Hepatic stellate cell (primary cell): ENCODE measurements at places on chromosomes 4 and X.

- no peak for DNase-seq
Observed at GRCh38 chr4:16289897-16290554, 63.8 kb upstream of the TAPT1 start.

DNA sequence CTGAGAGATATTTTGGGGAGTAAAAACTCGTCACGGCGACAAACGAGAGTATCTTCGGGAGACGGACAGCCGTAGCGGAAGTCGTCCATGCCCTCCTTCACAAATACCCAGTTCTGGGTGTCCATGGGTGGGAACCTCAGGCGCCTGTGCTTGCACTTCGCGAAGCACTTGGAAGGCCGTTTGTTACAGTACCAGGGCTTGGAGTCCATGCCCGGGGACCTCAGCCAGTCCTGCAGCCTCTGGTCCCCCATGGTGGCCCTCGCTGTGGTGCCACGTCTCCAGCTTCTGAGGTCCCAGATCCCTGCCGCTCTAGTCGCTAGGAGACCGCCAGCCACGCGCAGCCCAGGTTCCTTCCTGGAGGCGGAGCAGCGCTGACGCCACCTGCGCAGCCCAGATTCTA, at the start of gene FAM47A:
Gene FAM47A (minus strand): TSS at position 287 of the 400 bp plus-strand sequence. CDS start 36 bp downstream, at position 251.
- DNase-seq, result no peak

- peak; percentile 38 for DNase-seq
Observed at GRCh38 chr4:118981171-118981838, 92.7 kb downstream of the SYNPO2 start.

DNA sequence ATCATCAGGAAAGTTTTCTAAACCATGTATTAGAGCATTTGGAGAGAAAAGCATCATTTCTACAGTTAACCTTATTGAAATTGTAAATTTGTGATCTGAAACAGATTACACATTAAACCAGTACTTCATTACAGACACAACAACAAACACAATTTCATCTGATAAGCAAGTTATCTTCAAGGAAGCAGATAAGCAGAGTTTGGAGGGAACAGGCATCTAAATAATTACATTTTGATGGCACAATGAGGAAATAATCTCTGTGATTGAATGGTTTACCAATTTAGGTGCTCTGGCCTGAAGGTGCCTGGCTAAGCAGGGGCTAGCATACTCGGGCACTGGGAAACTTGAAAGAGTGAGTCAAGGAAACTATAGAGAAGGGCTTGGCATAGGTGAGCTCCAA, 619.8 kb downstream of the PACRGL start:
- no peak for DNase-seq

DNA sequence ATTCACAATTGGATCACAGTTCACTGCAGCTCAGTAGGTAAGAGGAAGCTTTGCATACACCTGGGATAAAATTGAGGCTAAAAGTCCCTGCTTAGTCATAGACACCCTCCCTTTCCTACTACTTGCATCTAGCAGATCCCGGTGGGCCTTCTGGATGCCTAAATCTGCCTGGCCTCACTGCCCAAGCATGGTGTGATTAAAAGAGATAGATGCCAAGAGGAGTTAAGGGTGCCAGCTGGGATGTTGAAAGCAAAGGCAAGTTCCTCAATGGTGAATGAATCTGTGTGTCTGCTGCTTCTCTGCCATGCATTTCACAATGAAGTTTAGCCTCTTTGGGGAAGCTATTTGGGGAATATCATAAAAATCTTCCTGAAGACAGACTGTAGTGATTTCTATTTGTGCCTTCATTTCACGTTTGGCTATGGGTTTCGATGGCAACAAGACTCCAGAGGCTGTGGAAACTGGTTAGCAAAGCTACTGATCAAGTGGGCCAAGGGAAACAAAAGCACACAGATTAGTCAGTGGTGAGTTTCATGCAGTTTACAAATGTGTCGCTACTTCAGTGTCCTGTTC, 534.0 kb downstream of the ANKRD50 start:
- DNase-seq, result no peak

GRCh38 chrX:48918643-48919340, at the start of gene PIM2:
PIM2 (minus strand) TSS chrX:48919024; CDS start chrX:48918834, 190 bp downstream.
- DNase-seq, result peak; percentile 73

DNA sequence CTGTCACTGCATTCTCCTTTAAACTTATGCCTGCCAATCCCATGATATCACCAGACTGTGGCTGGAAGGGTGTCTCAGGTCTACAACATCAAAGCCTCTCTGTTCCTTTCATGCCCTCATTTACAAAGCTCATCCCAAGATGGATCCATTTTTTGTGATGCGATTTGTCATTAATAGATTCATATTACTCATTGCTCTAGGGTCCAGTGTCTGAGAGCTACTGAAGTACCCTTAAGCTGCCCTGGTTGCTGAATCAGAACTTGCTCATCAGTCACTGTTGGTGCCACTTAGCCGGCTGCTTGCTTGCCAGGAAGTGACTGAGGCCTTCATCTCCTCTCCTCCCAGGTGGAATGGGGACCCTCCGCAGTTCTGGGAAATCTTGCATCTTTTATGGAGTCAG, 395.5 kb upstream of the BOD1L1 start:
- DNase-seq, result no peak

- DNase-seq, result no peak
Observed at GRCh38 chr4:147772056-147772455, 40.2 kb downstream of the ARHGAP10 start.

DNA sequence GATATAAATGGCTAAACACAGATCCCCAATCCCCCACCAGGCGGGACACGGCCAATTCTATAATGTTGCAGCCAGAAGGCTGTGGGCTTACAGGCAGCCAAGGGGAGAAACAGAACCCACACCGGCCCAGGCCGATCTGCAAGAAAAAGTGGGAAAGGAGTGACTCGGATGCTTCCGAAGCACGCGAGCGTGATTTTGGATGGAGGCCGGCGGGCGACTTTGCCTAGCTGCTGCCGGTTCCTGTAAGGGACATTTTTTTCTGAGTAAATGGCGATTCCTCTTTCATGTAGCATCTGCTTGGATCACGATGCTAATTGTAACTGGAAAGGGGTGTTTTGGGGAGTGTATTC, 470.2 kb downstream of the PCDH19 start:
- no peak for DNase-seq

GRCh38 chrX:23726191-23726590, 16.9 kb downstream of the ACOT9 start:
- no peak for DNase-seq

DNA sequence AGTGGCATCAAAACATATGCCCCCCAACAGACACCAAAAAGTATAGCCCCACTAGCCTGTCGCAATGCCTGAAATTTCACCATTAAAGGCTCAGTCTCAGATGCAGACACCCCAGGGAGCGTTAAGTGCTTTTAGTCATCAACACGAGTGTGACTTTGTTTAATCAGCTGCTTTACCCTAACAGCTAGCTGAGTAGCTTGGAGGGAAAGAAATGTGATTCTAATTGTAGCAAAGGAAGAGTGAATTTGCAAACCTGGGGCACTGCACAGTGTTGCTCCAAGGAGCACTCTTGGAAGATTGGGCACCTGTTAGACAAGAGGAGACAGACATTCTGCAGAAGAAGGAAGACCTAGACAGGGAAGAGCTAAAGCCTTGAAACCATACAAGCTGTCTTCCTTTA, 145.1 kb downstream of the BEND2 start:
- DNase-seq, result no peak

GRCh38 chrX:62839596-62839995, 511.5 kb downstream of the SPIN4 start:
- no peak for DNase-seq

- no peak for DNase-seq
Observed at GRCh38 chr4:141705747-141706377, 69.5 kb downstream of the IL15 start.

GRCh38 chr4:57136281-57136680, 26.1 kb upstream of the IGFBP7 start:
- no peak for DNase-seq

DNA sequence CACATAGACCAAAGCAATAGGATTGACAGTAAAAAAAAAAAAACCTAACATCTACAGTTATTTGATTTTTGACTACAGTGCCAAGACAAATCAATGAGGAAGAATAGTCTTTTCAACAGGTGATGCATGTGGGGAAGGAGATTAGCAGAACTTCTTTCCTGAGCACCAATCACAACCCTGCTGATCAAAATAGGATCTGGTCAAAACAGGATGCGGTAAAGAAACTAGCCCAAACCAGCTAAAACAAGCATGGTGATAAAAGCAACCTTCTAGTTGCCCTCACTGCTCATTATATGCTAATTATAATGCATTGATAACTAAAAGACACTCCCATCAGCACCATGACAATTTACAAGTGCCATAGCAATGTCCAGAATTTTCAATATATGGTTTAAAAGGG, 667.5 kb downstream of the GRXCR1 start:
- no peak for DNase-seq

DNA sequence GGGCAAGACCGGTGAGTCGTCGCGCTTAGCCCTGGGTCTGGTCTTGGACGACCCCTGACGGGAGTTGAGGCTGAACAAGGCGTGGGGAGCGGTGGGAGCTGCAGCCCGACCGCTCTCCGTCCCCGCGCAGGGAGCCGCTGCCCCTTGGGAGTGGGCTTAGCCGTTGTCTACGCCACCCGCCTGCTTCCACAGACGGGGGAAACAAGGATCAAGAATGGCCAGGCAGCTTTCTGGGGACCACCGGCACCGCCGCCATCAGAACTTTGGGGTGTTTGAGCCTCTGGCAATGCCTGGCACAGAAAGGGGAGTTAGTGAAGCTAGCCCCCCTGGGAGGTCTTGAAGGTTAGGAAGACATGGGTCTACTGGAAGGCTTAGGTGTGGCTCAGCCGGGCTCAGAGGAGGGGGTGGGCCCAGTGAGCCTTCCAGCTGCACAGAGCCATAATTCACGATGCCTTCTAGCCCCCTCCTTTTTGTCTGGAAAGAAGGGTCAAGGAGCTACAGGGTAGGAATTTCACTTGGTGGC, 583 bp downstream of the RASL11B start:
- no peak for DNase-seq

DNA sequence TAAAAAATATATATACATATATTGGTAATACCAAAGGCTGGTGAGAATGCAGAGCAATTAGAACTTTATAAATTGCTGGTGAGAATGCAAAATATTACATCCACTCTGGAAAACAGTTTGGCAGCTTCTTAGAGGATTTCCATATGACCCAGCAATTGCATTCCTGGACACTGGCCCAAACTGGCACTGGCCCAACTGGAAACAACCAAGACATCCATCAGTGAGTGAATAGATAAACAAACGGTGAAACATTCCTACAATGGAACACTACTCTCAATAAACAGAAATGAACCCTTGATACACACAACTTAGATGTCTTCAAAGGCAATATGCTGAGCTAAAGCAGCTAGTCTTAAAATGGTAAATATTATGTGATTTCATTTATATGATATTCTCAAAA, 524.2 kb downstream of the IQCM start:
- DNase-seq, result no peak

DNA sequence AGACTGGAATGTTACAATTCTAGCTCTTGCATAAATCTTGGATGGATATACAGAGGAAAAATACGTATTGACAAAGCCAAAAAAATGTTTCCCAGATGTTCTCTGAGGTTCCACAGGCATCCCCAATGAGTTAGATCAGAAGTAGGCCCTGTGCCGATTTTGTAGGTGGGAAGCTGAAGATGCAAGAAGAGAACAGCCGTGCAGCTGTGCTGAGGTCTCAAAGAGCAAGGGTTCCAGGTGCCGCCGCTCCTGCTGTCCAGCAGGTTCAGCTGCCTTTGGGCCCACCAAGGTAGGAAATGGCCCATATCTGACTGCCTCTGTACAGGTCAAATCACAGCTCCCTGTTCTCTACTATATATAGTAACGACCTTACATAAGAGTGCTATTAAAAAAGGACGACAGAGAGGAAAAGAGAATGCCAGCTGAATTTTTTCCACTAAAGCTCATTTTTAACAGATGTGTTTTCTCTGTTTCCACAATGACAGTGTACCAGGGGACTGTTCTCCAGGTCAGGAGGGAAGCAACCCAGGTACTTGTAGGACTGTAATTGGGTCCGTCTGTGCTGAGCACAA, 155.6 kb downstream of the CBR4 start:
- no peak for DNase-seq

DNA sequence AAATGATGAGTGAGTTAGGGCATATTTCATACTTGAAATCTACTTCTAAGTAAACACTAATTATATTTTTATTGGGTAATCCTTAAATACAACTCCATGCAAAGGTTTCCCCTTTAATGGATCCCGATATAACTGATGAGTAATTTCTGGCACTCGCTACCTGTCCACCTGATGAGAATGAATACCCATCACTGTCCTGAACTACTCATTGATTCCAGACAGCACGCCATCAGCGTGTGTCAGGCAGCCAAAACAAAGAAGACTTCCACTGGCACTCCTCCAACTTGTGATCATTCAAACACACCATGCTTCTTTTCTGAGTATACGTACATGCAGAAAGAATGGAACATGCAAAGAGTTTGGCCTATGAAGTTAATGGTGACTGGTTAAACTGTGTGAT, 69.4 kb downstream of the HCCS start:
- DNase-seq, result no peak

GRCh38 chr4:46909078-46909477, at the start of gene COX7B2:
COX7B2 (minus strand) TSS chr4:46909245; CDS start chr4:46735192, 174,053 bp downstream.
- no peak for DNase-seq

DNA sequence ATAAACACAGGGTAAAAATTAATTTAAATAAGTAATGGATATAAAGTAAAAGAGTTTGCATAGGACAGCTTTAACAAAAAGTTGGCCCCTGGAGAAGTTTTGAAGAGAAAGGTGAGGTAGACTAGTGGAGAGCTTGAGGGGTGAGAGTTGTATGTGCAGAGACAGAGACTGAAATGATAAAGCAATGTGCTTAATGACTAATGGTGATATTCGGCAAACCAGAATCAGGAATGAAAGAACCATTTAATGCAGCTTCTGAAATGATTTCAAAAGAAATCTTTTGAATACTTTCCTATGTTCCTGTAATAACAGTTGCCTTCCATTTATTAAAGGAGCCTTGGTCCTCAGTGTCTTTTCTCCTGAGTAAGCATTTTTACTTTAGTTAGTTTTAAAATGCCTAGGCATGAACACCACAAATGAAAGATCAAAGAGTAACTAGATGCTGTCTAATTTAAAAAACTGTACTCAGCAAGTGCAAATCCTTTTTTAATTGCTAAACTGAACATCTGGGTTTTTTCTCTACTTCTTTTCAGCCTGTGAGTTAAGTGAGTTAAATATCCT, 28.5 kb downstream of the CAMK2D start:
- DNase-seq, result no peak

GRCh38 chrX:10571260-10571659, 49.1 kb downstream of the MID1 start:
- peak; percentile 4 for DNase-seq

DNA sequence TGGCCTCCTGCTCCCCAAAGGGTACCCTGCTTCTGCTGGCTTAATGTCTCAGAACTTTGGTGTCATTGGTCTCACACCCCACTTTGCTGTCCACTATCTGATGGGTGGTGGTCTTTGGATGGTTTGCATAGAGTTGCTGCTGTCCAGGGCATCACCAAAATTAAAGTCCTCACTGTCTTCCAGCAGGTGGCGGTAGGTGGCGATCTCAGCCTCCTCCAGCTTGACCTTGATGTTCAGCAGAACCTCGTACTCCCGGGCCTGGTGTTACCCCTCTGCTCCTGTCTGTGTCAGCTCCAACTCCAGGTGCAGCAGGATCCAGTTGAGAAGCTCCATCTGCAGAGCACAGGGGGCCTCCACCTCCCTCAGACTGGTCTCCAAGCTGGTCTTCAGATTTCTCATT, 1169.5 kb upstream of the PABPC4L start:
- DNase-seq, result no peak

- DNase-seq, result no peak
Observed at GRCh38 chr4:80206521-80207171, 9.3 kb downstream of the PRDM8 start.
